Thoracic aorta (tissue), 2 donors: ENCODE measurements at places on chromosomes 1 and 21. TPM values are rescaled to one million over a fixed set of nuclear protein-coding genes. Genes with fewer than 3 reads are reported as not detected.

- no peak for DNase-seq
Measured at GRCh38 chr1:78536427-78536826, 45.7 kb downstream of the PTGFR start.

DNA sequence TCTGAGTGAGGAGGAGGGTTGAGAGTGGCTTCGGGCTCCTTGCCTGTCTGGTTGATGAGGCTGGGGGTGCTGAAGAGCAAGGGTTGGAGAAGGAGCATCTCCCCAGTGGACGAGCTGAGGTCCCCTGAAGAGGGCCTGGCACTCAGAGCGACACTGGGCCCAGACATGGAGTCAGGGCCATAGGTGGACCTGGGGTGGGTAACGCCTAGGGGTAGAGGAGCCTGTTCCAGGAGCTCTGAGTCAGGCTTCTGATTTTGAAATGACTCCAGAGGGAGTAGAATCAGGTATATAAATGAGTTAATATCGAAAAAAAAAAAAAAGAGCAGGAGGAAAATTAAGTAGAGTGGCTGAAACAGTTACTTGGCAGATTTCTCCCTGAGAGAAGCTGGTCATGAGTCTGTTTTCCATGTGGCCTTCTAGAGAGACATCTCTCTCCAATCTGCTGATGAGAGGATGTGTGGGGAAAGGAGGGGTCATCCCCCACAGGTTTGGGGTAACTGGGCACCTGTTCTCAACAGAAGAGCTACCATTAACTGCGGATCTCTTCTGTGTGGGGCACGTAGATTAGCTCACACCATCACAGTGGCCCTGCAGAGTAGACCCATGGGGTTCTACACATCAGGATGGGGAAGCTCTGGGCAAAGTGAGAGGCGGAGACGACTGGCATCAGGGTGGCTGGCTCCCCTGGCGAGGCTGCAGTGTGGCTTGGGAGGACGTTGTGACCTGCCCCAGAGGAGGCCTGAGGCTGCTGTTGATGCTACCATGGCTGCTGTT lies 115.5 kb downstream of the DHRS3 start:
- no peak for DNase-seq

DNA sequence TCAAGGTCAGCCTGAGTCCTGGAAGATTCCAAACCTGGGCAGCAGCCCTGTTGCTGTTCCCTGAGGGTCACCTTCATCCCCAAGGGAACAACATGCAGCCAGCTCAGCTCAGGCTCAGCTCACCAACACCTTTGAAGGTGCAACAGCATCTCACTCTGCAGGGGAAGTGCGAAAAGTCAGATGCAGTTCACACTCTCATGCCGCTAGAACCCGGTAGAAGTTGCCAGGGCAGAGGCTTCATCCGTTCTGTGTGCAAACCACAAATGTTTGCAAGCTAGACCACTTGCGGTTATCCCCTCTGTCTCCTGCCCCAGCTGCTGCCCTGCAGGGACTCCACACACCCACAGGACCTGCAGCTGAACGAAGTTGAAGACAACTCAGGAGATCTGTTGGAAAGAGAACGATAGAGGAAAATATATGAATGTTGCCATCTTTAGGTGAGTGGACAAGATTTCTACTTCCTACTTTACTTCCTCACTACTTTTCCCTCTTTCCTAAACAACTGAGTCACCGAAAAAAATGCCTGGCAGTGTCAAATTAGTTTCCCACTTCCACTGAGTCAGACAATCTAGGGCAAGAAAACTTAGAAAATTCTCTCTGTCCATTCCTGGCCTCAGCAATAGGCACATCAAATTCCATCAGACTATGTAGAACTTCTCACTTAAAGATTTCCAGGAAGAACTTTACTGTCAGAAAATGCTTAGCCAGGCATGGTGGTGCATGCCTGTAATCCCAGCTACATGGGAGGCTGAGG lies 1.8 kb upstream of the FCRL6 start:
- DNase-seq: no peak

DNA sequence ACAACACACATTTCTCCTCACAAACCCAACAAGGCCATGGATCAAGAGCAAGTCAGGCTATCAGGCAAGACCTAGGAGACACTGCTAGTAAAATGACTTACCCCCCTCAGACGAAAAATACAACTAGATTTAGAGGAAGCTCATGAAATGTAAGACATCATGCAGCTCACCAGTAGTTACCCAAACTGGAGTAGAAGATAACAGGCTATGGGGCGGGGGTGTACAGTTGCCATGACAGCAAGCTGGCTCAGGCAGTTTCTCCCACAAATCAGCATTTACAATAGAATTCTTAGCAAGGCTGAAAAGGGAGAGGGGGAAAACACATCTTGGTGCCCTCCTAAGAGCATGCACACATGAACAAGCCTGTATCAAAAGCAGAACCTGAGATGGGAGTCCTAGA lies 13.9 kb downstream of the TPM3 start:
- no peak for DNase-seq

- no peak for DNase-seq
Measured at GRCh38 chr21:40733024-40733397, 113.9 kb downstream of the DSCAM start.

DNA sequence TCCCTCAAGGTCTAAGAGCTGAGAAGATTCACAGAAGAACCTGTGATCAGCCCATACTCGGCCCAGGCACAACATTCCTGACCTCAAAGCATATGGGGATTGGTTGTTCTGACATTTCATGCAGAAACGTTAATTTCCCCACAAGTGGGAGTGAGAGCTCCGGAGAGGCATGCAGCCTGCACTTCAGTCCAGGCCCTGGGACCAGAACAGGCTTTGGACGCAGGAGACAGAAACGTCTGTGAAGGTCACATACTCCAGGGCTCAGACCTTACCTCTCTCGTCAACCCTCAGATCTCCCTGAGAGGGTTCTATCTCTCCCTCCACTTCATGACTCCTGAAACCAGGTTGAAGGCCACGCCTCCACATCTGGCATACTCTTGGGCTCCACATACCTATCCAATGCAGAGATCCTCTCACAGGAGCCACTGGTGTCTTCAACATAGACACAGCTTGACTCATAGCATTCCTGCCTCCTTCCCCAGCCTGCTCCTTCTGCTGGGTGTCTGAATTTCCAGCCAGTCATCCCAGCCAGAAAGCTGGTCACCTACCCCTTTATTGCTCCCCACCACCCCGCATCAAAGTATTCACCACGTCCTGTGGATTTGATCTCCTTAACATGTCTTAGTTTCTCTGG lies 149.2 kb downstream of the OMA1 start:
- DNase-seq: no peak

GRCh38 chr1:157161901-157162300 lies 23.7 kb upstream of the ETV3 start:
- DNase-seq: no peak

CD53 gene
- total RNA-seq: 60.9 TPM

THEMIS2 gene
- 119 TPM for total RNA-seq

FCGR2B gene
- 65.9 TPM for total RNA-seq
